ENCODE measurements at places on chromosomes 5 and 9.

GRCh38 chr5:98108497-98108896 is 665.0 kb upstream of the RGMB start:
- DNase-seq: peak; percentile 40

- DNase-seq: no peak
These were observed 173.6 kb upstream of the IER5L start for GRCh38 chr9:129351642-129352145.

- no peak for DNase-seq
These were observed 440.4 kb downstream of the DMRT2 start for GRCh38 chr9:1490341-1491232.

- DNase-seq: no peak
These were observed 43.4 kb upstream of the KIAA1958 start for GRCh38 chr9:112443200-112443599.

- DNase-seq: no peak
These were observed 237.1 kb upstream of the PUM3 start for GRCh38 chr9:3080951-3081350.

DNA sequence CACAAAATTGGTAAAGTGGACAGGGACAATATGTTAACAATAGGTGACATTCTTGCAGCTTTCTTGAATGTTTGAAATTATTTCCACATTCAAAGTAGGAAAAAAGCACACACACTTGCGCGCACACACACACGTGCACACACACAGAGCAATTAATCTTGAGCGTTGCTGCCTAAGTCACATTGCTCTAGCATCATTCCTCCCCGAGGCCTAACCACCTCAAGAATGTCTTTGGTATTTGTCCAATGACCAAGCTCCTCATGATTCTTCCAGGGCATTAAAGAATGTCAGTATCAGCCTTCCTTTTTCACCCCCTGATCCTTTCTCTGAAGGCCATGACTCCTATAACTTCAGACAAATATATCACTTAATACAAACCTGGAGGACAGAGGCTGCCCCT is 198.1 kb downstream of the NPR3 start:
- DNase-seq: peak; percentile 82

- no peak for DNase-seq
These were observed 29.0 kb downstream of the DCTN4 start for GRCh38 chr5:150729859-150730258.

GRCh38 chr5:120479066-120479465 is 15.0 kb downstream of the PRR16 start:
- no peak for DNase-seq

- DNase-seq: no peak
These were observed 1.9 kb downstream of the ALDH1B1 start for GRCh38 chr9:38394416-38394815.

Data from AG08395 (cell line).